Heart left ventricle (tissue), 16 donors: ENCODE measurements at places on chromosomes 4 and X. TPM values are rescaled to one million over a fixed set of nuclear protein-coding genes. Genes with fewer than 3 reads are reported as not detected.

- no peak for DNase-seq
Measured at GRCh38 chrX:2561456-2561855, 60.7 kb upstream of the DHRSX start.

Gene IBSP
- total RNA-seq, result not detected

DNA sequence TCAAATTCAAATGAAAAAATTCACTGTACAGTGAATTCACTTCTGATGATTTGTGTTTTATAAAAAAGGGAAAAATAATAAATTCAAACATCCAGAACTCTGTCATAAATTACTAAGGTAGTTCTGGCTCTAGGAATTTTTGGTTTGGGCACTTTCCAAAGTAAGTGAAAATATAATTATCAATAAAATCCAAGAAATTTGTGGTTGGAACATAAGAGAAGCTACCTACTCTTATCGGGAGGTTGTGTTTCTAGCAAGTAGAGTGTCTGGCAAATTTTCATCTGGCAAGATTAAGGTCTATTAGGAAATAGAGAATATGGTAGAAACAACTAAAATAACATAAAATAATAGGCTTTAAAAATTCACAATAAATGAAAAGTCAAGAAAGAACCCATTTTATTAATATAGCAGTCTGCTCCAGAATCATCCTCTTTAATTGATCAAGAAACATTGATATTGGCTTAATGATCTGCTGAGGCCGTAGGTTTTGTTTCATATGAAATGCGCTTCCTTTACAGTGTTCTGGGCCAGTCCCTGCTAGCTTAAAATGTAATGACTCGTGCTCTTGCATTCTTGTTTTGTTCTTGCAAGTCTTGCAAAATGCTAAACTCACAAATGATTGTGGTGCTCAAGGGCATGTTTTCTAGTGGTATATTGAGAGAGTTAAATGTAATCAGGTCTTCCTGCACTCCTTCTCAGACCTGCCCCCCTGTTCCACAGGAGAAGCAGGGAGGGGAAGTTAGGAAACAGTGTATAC is 331.4 kb downstream of the RAPGEF2 start:
- no peak for DNase-seq

Gene L1CAM
- total RNA-seq, result 2.4 TPM

DNA sequence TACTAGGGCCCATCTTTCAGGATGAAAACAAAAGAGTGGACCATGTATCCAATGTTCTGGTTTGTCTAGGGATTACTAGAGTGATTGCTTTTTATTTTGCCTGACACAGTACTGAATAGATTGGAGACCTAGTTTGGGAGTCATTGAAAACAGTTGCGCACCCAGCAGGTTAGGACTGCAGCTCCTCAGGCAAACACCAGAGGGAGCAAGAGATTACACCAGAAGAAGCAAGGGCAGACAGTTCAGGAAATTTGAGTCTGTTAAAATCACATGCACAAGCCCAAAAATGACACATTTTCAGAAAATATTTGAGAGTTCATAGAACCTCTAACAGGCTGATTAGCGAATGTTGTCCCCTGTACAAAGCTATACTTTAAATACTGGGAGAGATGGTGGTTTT is 55.6 kb downstream of the CYLC1 start:
- no peak for DNase-seq

Gene WWC2
- total RNA-seq, result 37.9 TPM

- DNase-seq, result no peak
Measured at GRCh38 chr4:5759236-5760075, 48.5 kb downstream of the EVC start.

DNA sequence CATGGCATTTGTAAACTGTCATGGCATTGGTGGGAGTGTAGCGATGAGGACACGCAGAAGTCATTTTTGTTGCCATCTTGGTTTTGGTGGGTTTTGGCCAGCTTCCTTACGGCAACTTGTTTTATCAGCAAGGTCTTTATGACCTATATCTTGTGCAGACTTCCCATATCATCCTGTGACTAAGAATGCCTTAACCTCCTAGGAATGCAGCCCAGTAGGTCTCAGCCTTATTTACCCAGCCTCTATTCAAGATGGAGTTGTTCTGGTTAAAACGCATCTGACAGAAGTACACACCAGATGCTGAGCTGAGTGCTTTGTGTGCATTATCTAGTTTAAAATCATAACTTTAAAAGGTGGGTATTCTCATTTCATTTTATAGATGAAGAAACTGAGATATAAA is 268.8 kb upstream of the GALNT7 start:
- no peak for DNase-seq

DNA sequence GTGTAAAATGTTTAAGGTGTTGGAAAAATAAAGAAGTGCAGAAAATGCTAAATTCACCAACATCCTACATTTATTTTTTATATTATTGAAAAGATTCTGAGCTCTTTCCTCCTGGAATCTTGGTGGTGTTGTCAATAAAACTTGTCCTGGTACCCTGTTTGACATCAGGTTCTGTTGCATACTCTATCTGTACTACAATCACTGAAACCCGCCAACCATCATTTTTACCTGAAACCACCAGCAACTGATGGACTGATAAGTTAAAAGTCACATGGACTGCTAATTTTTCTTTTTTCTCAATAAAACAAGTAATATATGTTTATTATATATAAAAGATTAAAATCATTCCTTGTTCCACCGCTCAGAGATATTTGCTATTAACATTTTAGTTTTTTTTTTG is 23.4 kb downstream of the STAP1 start:
- DNase-seq, result no peak

DNA sequence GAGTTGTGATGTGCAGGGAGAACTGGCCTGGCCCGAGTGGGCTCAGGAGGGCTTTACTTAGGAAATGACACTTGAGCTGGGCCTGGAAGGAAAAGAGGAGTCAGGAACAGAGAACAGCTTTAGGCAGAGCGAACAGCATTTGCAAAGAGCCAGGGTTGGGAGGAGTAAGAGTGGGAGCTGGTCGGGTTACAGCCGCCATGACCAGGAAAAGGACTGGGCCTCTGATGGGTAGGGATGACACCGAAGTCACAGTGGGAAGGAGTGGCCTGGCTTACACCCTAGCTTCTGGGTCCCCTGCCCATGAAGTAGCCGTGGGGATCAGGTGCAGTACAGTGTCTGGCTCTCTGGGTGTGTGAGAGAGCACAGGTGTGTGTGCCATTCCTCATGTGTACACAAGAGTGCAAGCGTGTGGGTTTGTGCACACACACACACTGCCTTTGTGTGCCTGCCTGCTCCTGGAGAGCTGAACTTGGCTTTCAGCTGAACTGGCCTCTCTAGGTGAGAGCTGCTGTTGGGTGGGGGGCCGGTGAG is 31.6 kb downstream of the TRMT44 start:
- DNase-seq, result no peak

- no peak for DNase-seq
Measured at GRCh38 chr4:184705692-184706091, 28.2 kb downstream of the CENPU start.

DNA sequence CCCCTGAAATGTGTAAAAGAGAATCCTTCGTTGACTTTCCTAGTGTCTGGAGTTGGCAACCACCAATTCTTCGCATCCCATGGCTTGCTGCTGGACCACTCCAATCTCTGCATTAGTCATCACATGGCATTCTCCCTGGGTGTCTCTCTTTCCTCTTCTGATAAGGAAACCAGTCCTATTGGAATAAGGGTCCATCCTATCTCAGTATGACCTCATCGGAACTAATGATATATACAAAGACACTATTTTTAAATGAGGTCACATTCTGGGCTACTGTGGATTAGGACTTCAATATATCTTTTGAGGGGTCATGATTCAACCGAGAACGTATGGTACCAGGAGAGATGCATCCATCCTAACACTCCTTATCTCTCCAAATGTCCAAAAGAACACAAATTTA is 259.1 kb upstream of the CPEB2 start:
- DNase-seq, result no peak

- DNase-seq, result no peak
Measured at GRCh38 chr4:10094841-10095240, 21.8 kb downstream of the WDR1 start.

Gene PNMA3
- total RNA-seq, result 0.44 TPM

- DNase-seq, result peak; percentile 72
Measured at GRCh38 chrX:39730662-39731329, 367.0 kb downstream of the BCOR start.

DNA sequence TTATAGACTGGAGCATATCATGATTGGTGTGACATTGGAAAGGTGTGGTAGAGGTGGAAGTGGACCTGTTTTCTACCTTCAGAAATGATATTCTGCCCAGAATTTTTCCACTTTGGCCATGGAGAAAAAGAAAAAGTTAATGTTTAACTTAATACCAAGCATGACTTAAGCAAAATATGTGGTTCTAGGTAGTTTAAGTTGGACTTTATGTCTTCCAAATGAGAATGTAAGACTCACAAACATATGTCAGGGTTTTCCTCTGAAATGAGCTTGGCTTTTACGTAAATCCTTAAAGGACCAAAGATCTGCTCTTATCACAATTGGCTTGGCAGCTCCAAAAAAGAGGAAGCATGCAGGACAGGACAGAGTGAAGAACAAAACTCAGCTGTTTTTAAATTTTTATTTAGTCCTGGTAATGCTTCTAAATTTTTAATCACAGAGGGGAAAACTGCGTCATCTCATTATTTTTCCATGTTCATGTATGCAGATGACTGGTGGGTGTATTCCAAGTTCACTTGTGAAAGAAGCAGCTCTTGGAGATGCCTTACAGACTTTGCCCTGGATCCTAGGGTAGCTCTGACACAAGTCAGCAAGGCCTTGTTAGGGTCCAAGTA is 98.2 kb downstream of the ANK2 start:
- no peak for DNase-seq

Gene BMP3
- not detected for total RNA-seq

DNA sequence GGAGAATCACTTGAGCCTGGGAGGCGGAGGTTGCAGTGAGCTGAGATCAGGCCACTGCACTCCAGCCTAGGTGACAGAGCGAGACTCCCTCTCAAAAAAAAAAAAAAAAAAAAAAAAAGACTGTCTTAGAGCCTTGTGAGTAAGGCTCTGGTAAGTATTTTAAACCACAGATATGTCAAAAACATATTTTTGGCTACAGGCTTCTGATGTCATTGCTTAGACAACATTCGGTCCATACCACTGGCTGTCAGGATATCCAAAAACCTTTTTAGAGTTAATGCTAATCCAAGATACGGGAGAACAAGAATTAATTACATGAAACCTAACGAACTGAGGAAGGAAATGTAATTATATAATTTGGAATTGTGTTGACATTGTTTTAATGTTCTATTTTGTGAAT is 999.5 kb upstream of the PABPC4L start:
- DNase-seq, result no peak

- no peak for DNase-seq
Measured at GRCh38 chr4:145341381-145341780, 140.3 kb upstream of the SMAD1 start.

GRCh38 chr4:4941751-4942150 is 77.5 kb downstream of the CYTL1 start:
- DNase-seq, result no peak

GRCh38 chrX:148928811-148929210 is 428.4 kb downstream of the AFF2 start:
- no peak for DNase-seq

Gene ARMCX1
- 32.9 TPM for total RNA-seq

- no peak for DNase-seq
Measured at GRCh38 chr4:76307660-76308014, 1.1 kb downstream of the STBD1 start.
